Stimulated activated CD8-positive, alpha-beta memory T cell treated with anti-CD3 and anti-CD28 coated beads, Interleukin-7, amount 100 ng/mL, for 24 hours (primary cell): ENCODE measurements at places on chromosomes 7 and 10.
A peak's percentile ranks its signal among the peaks of the same experiment; 100 is the strongest.

DNA sequence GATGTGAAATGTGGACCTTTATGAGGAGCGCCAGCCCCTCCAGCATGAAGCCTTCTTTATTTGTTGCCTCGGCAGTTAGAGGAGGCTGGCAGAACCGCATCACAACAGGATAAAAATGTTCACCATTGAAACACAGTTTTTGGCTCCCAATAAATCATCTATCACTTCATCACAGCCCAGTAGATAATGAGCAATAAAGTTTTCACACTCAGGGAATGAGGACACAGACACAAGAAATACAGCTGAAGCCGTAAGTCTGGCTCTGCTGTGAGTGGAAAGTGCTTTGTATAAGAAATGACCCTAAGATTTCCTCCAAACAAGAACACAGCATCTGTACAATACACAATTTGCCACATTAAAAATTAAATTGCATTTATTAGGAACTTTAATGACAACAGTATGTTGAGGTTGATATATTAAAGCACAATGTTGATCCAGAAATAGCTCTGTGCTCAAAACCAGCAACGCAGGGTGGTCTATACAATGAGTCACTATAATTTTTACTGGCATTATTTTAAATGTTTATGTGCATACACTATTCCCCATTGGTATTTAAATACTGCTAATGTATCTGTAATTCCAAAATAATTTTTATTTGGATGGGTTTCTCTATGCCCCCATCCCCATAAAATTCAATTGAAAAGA lies 301.8 kb upstream of the MGMT start:
- DNase-seq = no peak

DNA sequence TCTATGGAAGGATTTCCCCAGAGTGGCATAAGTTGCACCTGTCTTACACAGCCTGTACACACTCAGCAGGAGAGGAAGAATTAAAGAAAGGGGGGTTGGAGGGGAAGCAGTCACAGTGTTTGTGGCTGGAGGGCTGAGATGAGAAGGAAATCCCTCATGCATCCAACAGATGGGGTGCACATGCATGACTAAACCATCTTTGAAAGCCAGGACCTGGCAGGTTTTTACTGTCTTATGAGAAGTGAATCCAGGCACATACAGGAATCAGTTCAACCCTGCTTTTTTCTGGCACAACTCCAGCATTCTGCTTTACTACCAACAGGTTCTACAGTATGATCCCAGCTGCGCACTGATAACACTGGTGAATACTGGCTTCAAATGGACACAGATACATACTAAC lies 107.7 kb downstream of the CACNA2D1 start:
- DNase-seq = no peak

- no peak for DNase-seq
Observed at GRCh38 chr10:15440204-15440711, 69.2 kb upstream of the FAM171A1 start.

DNA sequence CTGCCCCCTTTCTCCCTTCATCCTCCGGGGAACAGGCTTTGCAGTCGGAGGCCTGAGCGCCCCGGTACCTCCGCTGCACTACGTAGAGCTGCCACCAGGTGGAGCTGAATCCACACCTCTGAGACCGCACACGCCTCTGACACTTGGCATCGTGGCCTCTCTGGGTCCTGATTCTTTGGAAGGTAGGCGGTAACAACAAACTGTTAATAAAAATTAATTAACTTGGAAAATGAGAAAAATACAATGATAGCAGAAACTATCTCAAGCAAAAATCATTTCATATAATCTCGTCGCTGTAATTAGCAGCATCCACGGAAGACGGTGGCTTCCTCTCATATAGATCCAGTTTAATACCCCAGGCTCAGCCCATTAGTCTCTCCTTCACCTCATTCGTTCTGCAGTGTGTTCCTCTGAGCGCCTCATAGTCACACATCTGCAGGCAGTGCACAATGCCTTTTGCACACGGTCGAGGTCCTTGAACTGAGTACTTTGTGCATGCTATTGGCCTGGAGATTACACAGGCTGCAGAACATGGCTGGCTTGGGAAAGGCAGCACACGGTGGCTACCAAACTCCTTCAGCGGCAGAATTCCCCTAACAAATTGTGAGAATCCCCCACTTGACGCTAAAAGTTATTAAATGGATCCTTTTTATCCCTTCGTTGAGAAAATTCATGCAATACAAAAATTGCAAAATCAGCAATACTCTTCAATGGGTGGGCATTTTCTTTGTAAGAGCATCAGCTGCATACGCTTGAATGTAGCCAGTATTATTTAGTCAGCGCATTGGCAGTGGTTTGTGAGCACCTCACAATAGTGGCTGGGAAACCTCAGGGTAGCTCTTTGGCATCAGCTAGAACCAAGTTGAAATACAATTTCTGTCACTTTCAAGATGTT lies 18.7 kb downstream of the OR9A2 start:
- DNase-seq = peak; percentile 71

- DNase-seq = no peak
Observed at GRCh38 chr10:97780841-97781617, 9.2 kb upstream of the SFRP5 start.
